ENCODE measurements at places on chromosomes 16 and 17. TPM values are rescaled to one million over a fixed set of nuclear protein-coding genes. Genes with fewer than 3 reads are reported as not detected.

The KRTAP4-5 gene
- total RNA-seq, result not detected

The MPV17L gene
- total RNA-seq, result 2.3 TPM

The PRR29 gene
- not detected for total RNA-seq

The KRTAP4-9 gene
- total RNA-seq, result not detected

The CCDC92B gene
- not detected for total RNA-seq

The SYCE1L gene
- 0.15 TPM for total RNA-seq

The CDH13 gene
- 2.7 TPM for total RNA-seq

The EIF1 gene
- 52.3 TPM for total RNA-seq

Measured in melanocyte of skin (primary cell).